ENCODE measurements at places on chromosomes 6 and 20. TPM values are rescaled to one million over a fixed set of nuclear protein-coding genes. Genes with fewer than 3 reads are reported as not detected.

Gene MYLK2
- total RNA-seq = 0.26 TPM

Gene MAP7
- 1.1 TPM for total RNA-seq

Gene SLC17A3
- 0.58 TPM for total RNA-seq

Gene UNC93A
- total RNA-seq = not detected

Gene FILIP1
- not detected for total RNA-seq

Gene GHRH
- total RNA-seq = not detected

Gene RPP40
- total RNA-seq = 16.4 TPM

Gene TNFRSF6B
- total RNA-seq = not detected

Data from activated CD4-positive, alpha-beta T cell treated with anti-CD3 and anti-CD28 coated beads, Interleukin-2, amount 10 ng/mL, durations not matched to agents 24 days and 14 days (primary cell).